ENCODE measurements at places on chromosomes 1 and 21.

- DNase-seq = no peak
Measured at GRCh38 chr1:24990779-24991641, 60.9 kb upstream of the RUNX3 start.

DNA sequence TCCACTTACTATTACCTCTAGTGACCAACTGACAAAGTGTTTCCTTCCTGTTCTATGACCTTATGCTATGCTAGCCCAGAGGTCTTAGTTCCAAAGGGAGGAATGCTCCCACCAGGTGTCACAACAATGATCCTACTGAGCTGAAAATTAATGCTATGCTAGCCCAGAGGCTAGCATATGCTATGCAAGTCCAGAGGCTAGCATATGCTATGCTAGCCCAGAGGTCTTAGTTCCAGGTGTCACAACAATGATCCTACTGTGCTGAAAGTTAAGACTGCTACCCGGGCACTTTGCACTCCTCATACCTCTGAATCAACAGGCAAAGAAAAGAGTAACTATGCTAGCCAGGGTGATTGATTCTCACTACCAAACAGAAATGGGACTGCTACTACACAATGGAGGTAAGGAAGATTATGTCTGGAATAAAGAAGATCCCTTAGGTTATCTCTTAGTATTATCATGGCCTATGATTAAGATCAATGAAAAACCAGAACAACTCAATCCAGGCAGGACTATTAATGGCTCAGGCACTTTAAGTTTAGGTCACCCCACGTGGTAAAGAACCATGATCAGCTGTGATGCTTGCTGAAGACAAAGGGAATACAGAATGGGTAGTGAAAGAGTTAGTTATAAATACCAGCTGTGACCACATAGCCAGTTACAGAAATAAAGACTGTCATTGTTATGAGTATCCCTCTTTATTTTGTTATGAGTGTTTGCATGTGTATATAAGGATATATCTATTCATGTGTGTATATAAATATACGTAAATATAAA is 114.1 kb downstream of the CSMD2 start:
- no peak for DNase-seq

DNA sequence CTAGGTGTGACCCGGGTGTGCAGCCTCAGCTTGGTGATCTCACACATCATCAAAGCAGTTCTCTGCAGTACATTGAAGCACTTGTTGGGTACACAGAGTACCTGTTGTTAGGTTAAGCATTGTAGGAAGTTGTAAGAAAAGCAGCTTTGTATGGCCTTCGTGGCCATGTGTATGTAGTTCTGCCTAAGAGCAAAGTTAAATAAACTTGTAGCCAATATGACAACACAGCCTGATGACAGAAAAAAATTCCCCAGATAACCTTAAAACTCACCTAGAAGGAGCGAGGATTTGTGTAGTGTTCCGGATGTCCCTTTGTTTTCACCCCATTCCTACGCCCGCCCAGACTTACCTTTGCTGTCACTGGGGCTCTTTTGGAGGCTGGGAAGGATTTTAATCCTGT is 48.0 kb downstream of the DISC1 start:
- no peak for DNase-seq

DNA sequence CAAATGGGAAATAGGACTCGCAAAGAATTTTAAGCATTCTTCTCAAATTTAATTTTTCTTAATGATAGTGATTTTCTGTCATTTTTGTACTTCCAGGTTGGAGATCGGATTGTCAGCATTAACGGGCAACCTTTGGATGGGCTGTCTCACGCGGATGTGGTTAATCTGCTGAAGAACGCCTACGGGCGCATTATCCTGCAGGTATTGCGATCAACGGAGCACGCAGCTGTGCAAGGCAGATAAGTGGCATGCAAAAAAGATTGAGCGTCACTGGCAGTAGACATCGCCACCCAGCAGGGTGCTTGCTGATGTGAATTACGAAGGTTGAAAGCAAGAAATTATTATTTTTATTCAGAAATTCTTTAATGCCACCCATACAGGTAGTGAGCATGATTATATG is 65.9 kb upstream of the L1TD1 start:
- no peak for DNase-seq

DNA sequence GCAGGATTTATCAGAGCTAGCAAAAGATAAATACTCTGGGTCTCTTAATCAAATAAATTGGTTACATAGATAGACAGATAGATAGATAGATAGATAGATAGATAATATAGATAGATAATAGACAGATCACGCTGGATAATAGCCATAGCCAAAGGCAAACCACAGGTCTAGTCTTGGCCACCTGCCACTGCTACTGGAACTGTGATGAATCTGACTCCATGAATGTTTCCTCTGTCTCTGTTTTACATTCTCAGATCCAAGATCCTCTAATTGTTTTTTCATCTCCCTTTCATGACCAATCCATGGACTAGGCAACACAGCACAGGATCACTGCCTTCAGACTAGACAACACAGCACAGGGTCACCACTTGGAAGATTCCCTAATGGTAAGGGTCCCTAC is 444.7 kb upstream of the NFIA start:
- DNase-seq = no peak

GRCh38 chr1:229562686-229563085 is 4.2 kb upstream of the ABCB10 start:
- DNase-seq = no peak

GRCh38 chr1:9269078-9269501 is 23.6 kb upstream of the SPSB1 start:
- DNase-seq = no peak

DNA sequence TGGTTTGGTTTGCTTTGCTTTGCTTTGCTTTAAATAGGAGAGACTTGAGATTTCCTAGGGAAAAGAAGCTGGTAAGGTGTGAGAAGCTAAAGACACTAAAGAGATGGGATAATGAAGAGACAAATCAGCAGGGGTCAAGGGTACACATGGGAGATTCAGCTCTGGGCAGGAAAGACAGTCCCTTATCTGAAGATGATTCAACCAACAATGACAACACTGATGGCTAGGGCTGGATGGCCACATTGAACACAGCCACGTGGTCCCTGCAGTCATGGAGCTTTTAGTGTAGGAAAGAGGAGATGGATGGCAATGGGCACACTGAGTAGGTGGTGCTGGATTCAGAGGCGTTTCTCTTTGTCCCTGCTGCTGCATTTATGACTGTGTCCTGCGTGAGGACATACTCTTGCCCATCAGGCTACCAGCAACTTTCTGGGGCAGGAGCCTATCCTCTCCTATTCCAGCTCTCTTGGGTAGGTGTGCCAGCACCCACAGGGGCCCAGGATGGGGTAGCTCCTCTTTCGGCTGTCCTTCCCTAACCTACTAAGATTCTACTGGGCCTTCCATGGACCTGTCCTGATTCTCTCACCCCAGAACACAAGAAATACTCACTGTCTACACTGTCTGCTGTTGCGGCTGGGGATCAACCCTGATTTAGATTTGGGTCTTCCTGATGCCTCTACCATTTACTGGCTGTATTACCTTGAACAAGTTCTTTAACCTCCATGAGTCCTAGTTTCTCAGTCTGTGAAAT is 1.4 kb upstream of the SHISA4 start:
- no peak for DNase-seq
